Fibroblast of skin of right quadriceps (primary cell): ENCODE measurements at places on chromosomes 13 and 19.

DNA sequence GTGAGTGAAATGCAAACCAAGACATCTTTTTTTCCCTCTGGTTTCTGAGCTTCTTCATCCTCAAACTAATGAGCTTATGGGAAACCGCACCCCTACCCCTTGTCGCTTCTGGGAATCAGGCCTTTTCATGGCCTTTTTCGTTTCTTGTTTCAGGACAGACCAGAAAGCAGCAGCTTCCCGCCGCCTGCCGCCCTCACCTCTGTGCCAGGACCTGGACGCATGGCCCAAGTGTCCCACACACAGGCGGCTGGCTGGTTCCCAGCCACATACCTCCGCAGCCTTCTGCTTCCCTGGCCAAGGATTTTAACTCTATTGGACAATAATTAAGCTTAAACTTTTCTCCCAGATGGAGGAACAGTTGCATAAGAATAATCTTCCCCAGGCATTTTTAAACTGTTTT is 114.1 kb upstream of the SLITRK1 start:
- no peak for DNase-seq

GRCh38 chr19:51430221-51430620 is 12.8 kb upstream of the SIGLEC10 start:
- DNase-seq: no peak

DNA sequence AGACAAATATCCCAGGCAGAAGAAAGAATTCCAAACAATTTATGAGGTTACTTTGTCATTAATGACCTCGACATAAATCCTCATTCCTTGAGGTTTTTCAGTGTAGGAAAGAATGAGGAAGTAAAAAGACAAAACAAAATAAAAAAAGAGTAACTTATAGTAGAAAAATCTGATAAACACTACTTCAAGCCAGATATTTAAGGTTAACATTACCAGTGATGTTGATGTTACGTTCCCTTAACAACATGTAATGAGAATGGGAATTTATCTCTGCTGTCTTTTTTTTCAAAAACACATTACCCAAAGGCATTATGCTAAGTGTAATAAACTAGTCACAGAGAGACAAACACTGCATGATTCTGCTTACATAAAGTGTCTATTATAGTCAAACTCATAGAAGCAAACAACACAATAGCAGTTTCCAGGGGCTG is 935.1 kb downstream of the SLITRK1 start:
- DNase-seq: peak; percentile 39

- DNase-seq: no peak
These were observed 2.8 kb upstream of the B3GLCT start for GRCh38 chr13:31196992-31197391.

DNA sequence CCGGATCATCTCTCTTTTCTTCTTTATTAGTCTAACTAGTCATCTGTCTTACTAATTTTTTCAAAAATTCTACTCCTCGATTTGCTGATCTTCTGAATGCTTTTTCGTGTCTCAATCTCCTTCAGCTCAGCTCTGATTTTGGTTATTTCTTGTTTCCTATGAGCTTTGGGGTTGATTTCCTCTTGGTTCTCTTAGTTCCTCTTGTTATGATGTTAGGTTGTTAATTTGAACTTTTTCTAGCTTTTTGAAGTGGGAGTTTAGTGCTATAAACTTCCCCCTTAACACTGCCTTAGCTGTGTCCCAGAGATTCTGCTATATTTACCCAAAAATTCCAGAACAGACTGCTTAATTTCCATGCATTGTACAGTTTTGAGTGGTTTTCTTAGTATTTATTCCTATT is 3.4 kb downstream of the FCAR start:
- DNase-seq: no peak

GRCh38 chr19:20070691-20071090 is 7.1 kb upstream of the ZNF90 start:
- DNase-seq: no peak

DNA sequence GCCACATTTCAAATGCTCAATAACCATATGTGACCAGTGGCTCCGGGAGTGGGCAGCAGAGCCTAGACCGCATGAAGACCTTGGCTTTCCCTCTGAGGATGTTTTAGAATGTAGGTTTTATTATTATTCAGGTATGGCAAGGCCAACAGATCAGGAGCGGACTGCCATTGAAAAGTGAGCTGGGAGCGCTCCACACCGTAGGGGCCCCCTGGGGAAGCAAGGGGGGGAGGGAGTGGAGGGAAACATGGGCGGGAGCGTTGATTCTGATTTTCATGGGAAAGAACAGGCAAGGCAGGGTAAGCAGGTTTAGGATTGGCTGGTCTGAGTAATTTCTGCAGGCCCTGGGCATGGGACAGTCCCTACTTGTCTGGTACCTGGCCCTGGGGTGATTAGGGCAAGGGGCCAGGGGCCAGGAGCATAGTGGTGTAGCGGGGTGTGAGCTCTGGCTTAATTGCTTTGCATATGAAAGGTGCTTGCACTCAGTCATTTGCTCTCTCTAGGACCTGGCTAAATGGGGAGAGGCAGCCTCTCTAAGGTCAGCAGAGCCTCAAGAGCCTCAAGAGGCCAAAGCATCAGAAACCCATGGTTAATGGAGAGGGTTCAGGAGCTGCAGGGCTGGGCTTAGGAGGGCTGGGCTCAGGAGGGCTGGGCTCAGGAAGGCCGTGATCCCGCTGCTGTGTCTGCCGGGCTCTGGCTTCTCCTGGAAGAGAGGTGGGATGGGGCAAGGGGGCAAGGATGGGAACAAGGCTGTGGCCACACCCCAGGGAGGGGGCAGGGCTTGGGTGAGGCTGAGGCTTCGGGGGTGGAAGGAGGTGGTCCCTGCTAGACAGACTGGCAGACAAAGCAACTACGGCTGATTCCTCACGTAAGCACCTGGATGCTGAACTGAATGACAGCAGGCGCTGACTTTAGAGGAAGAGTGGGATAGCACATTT is 82.0 kb upstream of the WASF3 start:
- DNase-seq: no peak

GRCh38 chr13:41389580-41389979 is 67.8 kb upstream of the RGCC start:
- DNase-seq: no peak
